ENCODE measurements at places on chromosomes 11 and 22. TPM values are rescaled to one million over a fixed set of nuclear protein-coding genes. Genes with fewer than 3 reads are reported as not detected.
A peak's percentile ranks its signal among the peaks of the same experiment; 100 is the strongest.

Gene OR9G1
- not detected for polyA plus RNA-seq

Gene LRRC55
- 1.4 TPM for polyA plus RNA-seq

Gene ABCC8
- 1.8 TPM for polyA plus RNA-seq

Gene OR8D1
- polyA plus RNA-seq: 0.05 TPM

Gene SLC22A9
- polyA plus RNA-seq: not detected

Gene SLC22A8
- not detected for polyA plus RNA-seq

DNA sequence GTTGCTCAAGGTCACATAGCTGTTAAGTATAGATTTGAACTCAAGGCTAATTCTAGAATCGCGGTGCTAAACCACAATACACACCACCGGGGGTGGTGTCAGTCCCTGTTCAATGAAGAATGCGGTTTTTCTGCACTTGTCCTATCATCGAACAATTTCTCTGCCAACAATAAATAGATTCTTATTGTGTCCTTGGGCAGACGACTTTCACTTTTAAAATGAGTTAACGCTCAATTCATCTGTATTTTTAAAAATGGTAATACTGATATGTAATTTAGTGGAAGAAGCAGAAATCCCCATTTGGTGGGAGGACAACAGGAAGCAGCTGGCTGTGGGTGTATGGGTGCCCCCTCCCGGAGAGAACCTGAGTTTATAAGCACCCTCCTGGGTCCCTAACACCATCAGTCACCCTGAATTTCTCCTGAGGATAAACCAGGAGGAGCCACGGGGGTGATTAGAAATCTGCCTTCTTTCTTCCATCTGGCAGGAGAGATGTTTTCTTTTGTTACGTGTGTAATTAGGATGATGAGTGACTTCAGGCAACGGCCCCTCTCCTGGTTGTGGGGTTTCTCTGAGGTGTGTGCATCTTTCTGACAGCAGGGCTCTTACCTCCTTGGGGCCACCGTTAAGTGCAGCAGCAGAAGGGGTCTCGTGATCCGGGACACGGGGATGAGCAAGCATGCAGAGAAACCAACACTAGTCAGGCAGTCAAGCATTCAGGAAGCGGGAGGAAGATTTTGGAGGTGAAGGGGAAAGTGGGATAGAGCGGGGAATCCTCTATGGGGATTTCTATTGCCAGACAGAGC lies 87.7 kb downstream of the GRAMD1B start:
- DNase-seq: no peak

DNA sequence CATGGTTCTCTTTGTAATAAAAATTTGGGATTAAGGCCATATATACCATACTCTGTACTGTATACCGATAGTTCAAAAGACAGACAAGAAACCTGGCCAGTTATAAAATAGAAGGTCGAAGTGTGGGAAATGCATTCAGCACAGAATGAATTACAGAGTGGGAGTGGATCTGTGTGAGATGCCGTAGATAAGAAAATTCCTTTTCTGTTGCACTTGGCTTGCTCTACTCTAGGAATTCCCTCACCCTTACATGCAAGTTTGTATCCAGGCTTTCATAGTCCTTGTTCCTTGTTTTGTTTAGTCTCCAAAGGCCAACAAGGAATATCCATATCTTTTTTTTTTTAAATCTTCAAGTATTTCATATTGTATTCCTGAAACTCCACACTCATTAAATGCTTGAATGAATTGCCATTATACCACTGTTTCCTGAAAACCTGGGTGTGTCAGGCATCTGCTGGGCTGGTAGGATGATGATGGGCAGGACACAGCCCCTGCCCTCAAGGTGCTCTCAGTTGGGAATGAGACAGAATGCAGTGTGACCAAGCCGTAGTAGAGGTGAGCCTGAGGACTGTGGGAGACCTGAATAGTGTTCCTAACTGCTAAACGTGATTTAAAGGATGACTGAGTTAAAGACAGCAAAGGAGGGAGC lies 53.5 kb downstream of the TEAD1 start:
- DNase-seq: no peak

DNA sequence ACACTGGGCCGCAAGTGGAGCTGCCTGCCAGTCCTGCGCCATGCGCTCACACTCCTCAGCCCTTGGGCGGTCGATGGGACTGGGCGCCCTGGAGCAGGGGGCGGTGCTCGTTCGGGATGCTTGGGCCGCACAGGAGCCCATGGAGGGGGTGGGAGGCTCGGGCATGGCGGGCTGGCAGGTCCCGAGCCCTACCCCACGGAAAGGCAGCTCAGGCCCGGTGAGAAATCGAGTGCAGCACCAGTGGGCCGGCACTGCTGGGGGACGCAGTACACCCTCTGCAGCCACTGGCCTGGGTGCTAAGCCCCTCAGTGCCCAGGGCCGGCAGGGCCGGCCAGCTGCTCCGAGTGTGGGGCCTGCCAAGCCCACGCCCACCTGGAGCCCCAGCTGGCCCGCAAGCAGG lies 328.7 kb upstream of the LRRC4C start:
- DNase-seq: no peak

DNA sequence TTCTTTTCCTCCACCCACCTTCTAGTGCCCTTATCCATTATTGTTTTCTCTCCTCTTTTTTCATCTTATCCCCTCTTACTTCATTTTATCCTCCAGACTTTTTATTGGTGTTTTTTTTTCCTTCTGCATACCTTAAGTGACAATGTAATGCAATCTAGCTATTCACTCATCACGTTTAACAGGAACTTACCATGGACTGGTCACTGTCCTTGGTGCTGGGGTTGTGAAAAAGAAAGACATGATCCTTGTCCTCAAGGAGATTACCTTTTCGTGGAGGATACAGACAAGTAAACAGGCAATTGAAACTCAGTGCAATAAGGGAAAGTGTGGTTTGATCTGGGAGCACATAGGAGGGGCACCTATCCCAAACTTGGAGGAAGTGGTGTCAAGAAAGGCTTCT lies 20.7 kb downstream of the SYT9 start:
- no peak for DNase-seq

DNA sequence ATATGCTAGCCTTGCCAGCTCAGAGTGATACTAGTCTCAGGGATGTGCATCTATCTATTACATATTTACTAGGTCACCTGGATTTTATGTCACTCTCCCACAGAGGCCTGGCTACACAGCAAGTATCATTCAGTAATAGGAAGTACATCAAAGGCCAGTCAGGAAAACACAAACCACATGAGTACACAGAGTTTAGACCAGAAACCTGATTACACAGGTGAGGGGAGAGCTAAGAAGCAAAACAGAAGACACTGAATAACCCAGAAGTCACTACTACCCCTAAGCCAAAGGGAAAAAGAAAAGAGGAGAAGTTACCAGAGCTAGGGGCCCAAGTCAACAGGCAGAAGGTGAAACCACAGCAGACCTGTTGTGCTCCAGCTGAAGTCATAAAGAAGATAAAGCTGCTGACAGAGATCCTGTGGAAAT lies 13.3 kb downstream of the LPXN start:
- DNase-seq: no peak

GRCh38 chr11:26399336-26399735 lies 67.4 kb downstream of the ANO3 start:
- no peak for DNase-seq

DNA sequence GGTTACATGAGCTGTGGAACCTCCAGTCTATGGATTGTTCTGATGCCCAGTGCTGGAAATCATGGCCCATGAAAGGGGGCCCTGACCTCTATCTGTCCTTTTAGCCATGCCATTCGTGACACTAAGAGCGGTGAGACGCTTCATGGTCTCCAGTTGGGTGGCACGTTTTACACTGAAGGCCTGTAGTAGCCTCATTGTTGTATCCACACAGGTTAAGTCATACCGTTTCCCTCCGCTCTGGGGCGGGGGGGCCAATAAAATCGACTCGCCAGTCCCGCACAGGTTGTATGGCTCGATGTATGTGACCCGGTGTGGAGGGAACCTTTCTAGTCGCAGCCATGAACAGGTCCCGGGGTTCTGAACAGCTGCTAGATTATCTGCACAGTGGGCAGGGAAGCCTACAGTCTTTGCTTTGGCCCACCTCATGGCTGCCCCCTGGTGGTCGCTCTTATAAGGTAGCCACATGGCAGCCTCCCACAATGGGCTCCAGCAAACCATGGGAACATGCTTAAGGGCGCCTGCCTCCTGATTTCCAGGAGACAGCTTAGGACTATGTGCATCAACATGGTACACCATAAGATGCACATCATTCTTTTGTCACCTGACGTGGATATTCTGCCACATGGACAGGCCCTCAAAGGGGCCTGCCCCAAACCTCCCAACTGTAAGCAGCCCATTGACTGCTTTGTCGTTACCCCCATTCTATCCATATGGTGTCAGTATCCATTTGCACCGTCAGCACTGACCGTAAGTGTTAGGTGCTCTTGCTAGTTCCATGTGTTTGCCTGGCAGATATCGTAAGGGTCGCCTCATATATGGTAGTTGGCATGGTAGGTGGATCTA lies 19.7 kb upstream of the APOL3 start:
- no peak for DNase-seq

GRCh38 chr11:57392066-57392762 lies 1.8 kb upstream of the PRG2 start:
- DNase-seq: no peak

GRCh38 chr11:134040386-134041302 lies 28.2 kb upstream of the JAM3 start:
- no peak for DNase-seq

- peak; percentile 34 for DNase-seq
These were observed 19.1 kb downstream of the ST14 start for GRCh38 chr11:130178441-130179339.

- DNase-seq: no peak
These were observed 114.7 kb downstream of the CRYBB2 start for GRCh38 chr22:25334162-25334490.

GRCh38 chr11:76380159-76380976 lies 564 bp downstream of the THAP12 start:
- no peak for DNase-seq

- no peak for DNase-seq
These were observed 227.4 kb upstream of the FAT3 start for GRCh38 chr11:91997226-91997625.

GRCh38 chr11:27938011-27938410 lies 169.9 kb downstream of the KIF18A start:
- no peak for DNase-seq

DNA sequence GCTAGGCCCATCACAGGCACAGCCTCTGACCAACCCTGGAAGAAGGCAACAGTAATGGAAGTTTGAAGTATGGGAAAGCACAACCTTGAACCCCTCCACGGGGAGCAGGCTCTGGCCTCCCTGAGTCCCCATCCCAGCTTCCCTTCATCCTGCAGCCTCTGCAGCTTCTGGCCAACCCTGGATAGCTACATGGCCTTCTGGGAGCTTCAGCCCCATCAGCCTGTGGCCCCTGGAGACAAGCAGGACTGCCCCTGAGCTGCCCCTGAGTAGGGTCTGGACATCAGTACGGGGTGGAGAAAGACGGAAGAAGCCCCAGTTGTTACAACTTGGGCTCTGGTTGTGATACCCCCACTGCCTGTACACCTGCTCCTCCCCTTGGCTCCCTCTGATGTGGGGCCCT lies 113.8 kb upstream of the CD82 start:
- no peak for DNase-seq

DNA sequence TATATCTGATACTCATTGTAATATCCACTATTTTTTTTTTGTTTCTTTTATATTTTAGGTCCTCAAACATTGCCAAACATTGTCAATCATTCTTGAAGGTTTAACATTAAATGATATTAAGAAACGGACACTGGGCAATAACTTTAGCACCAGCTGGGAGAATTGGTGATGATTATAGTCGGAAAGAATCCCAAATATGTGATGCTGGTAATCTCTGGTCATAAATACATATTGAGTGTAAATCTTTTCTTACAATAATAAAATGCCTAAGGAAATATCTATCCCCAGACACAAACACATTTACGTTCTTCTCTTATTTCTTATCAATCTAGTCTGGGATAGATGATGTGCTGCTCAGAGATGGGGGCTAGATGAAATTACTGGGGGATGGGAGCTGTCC lies 25.2 kb downstream of the OR51E2 start:
- no peak for DNase-seq

DNA sequence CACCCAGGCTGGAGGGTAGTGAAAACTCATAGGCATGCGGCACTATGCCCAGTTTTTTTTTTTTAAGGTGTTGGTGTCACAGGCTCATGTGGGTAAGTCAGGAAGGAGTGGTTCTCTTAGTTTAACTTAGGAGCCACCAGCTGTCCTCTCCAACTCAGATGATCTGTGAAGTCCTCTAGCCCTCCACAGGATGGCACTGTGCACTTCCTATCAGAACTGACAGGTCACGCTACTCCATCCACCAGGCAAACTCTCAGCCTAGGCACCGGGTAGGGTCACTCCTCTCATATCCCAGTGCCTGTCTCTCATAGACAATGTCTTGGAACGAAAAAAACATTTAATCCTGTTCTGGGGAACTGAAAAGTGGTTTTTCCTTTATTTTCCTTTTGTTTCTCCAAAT lies 16.5 kb downstream of the NAP1L4 start:
- DNase-seq: no peak

DNA sequence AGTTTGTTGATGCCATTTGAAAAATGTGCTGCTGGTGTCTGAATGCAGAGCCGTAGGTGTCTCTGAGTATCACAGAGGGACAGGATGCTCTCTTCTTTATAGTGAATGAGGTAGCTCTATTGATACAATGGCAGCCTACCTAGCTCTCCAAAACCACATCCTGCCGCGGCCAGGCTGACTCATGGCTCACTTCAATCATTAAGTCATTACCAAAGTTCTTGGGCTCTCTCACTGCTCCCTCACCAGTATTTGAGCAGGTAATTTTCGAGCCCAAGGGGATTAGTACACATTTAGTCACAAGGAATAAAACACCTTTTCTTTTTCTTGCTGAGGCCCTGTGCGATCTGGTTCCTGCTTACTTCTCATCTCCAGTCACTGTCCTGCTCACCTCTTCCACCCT lies 509.0 kb upstream of the LARGE1 start:
- DNase-seq: no peak

DNA sequence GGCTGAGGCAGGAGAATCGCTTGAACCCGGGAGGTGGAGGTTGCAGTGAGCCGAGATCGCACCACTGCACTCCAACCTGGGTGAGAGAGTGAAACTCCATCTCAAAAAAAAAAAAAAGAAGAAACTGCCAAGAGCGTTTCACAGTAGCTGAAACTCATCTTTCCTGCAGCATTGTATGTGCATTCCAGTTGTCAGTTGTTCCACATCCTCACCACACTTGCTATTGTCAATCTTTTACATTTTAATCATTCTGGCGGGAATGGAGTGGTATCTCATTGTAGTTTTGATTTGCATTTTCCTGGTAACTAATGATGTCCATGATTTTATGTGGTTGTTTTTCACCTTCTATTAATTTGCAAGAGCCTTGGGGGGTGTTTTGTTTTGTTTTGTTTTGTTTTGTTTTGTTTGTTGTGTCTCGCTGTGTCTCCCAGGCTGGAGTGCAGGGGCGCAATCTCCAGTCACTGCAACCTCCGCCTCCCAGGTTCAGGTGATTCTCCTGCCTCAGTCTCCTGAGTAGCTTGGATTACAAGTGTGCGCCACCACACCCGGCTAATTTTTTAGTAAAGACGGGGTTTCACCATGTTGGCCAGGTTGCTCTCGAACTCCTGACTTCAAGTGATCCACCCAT lies 8.1 kb upstream of the GNB1L start:
- DNase-seq: no peak

- DNase-seq: no peak
These were observed 4.6 kb downstream of the AP5B1 start for GRCh38 chr11:65776196-65776595.

GRCh38 chr11:29296680-29297079 lies 720.1 kb downstream of the KCNA4 start:
- DNase-seq: no peak
